Trophoblast cell (in vitro differentiated cells and primary cell): ENCODE measurements at places on chromosomes 16 and 17.

DNA sequence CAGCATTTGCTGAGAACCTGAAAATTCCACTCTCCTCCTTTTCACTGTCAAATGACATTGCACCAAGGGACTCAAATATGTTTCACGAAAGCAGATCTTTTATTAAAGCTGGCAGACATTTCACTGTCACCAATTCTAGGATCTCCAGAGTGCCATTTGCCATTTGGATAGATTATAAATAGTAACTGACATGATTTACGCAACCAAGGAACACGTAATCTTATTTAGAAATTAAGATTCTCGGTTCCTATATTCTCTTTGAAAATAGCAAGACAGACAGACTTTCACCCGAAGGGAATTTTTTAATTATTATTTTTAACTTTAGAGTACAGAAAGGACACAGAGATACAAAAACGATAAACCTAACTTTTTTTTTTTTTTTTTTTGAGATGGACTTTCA lies 49.6 kb downstream of the ANKFY1 start:
- H3K36me3 ChIP-seq = peaks cover 7% of the 10 kb centered on the region
- H3K27ac ChIP-seq = no peak overlapping the region
- H3K4me1 ChIP-seq = no peaks in the 10 kb centered on the region
- no peak for DNase-seq
- no peak overlapping the region for H3K4me3 ChIP-seq

- H3K27me3 ChIP-seq = peaks cover 78% of the 10 kb centered on the region
- H3K27ac ChIP-seq = no peak overlapping the region
- H3K36me3 ChIP-seq = no peaks in the 10 kb centered on the region
- DNase-seq = no peak
Measured at GRCh38 chr17:79798299-79799173, 1.7 kb upstream of the CBX8 start.

DNA sequence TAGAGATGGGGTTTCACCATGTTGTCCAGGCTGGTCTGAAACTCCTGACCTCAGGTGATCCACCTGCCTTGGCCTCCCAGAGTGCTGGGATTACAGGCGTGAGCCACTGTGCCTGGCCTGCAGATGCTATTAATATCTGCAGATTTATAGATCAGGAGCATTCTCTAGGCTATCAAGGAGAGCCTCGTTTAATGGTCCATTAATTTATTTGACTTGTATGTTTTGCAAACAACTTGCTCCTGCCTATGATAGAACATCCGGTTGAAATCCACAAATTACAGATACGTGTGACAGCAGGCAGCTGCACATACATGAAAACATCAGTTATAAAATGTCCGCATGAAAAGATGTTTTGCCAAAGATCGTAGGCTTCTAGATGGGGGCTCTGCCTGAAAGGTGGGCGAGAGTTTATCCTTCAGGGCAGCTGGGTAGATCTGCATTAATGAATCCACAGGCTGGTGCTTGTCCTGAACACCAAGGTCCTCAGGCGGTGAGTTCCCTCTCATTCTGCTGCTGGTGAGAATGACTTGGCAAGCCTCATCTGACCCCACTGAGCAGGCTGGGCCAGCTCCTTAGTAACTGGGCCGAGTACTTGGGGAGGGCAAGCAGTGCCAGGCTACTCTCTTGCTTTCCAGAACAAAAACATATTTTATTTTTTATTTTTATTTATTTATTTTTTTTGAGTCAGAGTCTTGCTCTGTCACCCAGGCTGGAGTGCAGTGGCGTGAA lies 37.1 kb upstream of the MGAT5B start:
- H3K27me3 ChIP-seq = no peaks in the 10 kb centered on the region
- H3K4me3 ChIP-seq = no peak overlapping the region
- DNase-seq = no peak
- H3K4me1 ChIP-seq = no peaks in the 10 kb centered on the region
- no peaks in the 10 kb centered on the region for H3K36me3 ChIP-seq
- no peak overlapping the region for H3K27ac ChIP-seq

DNA sequence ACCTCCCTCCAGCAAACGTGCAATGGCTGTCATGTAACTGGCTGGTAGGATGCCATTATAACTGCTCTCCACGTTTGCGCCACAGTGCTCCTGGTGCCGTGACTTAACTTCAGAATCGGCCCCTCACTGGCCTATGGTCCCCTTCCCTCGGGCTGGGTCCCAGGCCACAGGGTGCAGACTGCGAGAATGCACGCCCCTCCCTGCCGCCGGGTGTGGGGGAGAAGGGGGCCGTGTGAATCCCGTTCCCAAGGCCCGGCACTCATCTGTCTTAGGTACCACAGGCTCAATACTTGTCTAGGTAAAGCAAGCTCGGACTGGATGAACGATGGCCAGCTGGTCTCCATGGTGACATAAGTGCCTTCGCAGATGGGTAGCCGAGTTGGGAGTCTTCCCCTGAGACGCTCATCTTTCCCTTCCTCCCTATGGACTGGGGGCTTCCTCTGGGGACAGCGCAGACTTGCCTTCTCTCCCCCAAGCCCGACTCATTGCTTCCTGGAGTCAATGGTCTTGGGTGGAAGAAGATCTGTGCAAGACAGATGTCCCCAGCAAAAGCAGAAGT lies 37.8 kb downstream of the TIMM22 start:
- no peak overlapping the region for H3K4me3 ChIP-seq
- H3K36me3 ChIP-seq = peaks cover 14% of the 10 kb centered on the region
- no peak overlapping the region for H3K27ac ChIP-seq
- DNase-seq = no peak
- no peaks in the 10 kb centered on the region for H3K4me1 ChIP-seq

DNA sequence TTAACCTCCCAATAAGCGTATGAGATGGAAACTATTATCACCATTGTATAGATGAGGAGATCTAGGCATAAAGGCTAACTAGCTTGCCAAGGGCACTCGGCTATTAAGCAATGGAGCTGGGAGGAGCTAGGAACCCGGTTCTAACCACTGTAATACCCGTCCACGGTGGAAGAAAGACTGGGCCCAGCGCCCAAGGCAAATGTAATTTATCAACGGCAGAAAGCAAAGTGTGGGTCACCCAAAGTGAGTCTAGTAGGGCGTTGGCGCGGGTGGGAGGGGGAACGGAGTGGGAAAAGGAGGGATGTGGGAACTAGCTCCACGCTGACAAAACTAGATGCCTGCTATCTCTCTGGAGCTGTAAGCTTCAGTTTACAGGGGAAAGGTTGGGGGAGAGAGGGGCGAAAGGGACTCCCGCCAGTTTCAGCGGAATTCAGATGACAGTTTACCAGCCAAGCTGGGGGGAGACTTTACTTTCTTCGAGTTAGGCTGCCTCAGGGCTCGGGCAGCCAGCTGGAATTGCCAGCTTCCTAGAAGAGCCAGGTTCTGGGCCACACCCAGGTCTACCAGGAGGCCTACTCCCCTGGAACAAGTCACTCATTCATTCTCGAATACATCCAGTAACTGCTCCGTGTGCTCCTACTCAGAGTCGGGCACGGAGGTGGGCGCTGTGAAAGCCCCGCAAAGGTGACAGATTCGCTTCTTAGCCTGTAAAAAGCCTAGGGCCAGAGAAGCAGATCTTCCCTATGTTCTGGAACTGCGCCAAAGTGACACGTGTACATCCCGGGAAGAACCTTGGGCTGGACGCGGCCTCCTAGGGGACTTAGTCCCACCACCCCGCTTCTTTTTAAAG lies 837 bp downstream of the LRRC59 start:
- H3K27ac ChIP-seq = no peak overlapping the region
- H3K36me3 ChIP-seq = peaks cover 38% of the 10 kb centered on the region

DNA sequence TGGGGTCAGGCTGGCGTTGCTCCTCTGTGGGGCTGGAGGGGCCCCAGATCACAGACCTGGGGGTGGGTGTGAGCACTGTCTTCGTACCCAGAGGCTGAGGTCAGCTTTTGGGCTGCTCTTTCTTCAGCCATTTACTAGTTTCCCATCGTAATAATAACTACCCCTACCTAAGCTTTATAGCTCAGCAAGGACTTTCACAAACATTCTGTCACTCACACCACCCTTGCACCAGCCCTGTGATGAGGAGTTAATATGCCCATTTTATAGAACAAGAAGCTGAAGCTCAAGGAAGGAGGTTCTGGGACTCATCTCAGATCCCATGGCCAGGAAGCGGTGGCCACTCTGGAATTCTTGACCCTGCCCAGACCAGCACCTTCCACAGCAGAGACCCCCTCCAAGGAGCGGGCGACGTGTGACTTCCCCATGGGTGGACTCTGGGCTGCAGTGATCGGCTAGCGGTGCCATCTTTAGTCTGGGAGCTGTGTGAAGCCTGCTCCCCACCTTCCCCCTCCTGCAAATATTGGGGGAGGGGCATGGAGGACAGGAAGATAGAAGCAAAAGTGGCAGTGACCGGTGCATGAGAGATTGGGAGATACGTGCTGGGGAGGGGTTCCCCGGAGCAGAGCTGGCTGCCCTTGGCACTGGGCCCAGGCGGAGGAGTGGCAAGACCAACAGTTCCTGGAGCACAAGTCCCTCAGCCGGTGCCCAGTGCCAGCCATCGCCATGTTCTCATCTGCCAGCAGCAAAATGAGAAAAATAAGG lies 81.8 kb upstream of the TOB1 start:
- no peak overlapping the region for H3K27ac ChIP-seq
- H3K4me1 ChIP-seq = peaks cover 18% of the 10 kb centered on the region
- DNase-seq = no peak

DNA sequence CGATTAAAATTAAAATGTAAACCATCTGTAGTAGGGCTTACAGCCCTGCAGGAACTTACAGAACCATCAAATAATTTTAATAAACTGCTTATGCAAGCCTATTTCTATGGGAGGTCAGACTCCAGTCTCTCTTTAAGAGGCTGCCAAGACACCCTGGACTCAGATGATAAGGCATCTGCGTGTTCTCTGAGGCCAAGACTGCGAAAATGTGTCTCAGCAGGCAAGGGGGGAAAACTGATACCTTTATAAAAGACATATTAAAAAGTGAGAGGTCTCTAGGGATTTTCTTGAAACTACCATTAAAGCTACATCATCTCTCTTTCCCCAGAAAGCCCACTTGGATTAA lies 32.2 kb downstream of the MPHOSPH6 start:
- H3K27ac ChIP-seq = no peak overlapping the region
- no peak for DNase-seq

GRCh38 chr16:2474877-2475412 lies at the start of gene TBC1D24:
TSS of gene TBC1D24 (plus strand) at chr16:2475127. CDS start at chr16:2496149, 21,022 bp downstream.
- H3K36me3 ChIP-seq = no peaks in the 10 kb centered on the region
- peak within 1 kb of the TSS; percentile 78 for H3K4me3 ChIP-seq
- no peak within 1 kb of the TSS for H3K27ac ChIP-seq
- peaks cover 24% of the 10 kb centered on the region for H3K4me1 ChIP-seq
- peaks cover 39% of the 10 kb centered on the region for H3K27me3 ChIP-seq

DNA sequence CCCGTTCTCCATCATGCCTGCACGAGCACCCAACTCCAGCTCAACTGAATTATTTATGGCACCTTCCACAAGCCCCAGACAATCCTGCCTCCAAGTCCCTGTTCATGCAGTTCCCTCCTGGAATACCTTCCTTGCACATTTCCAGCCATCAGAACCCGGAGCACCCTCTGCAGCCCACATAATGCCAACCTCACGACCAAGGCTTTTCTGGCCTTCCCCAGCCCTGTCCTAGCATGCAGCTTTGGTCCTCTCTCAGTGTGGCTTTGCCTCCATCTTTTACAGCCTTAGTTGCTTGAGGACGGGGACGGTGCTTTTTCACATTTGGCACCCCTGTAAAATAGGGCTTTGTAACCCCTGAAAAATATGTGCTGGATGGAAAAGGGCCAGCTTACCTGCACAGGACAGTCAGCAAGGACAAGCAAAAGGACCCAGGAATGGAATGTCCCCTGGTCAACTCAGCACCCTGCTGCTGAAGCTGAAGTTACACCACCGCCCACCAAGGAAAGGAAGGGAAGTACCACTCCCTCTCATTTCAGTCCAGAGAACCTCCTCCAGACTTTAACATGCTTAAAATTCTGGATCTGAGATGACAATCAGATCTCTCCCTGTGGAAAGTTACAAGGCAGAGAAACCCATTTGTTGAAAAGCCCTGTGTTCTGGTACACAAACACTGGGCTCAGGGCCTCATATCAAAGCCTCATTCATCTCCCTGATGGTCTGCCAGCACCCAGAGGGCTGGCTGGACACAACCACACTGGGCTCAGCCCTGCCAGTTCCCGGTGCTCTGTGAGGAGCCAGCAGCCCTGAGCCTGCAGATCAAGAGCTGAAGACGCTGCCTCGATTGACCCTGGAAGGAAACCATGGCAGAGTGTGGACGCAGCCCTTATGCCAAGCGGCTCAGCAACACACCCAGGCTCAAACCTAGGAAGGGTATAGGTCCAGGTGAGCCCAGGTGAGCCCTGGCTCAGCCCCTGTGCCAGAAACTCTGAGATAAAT lies 2.9 kb downstream of the SLC39A11 start:
- H3K4me3 ChIP-seq = no peak overlapping the region
- peaks cover 8% of the 10 kb centered on the region for H3K36me3 ChIP-seq
- peaks cover 10% of the 10 kb centered on the region for H3K4me1 ChIP-seq
- no peak overlapping the region for H3K27ac ChIP-seq
- no peaks in the 10 kb centered on the region for H3K27me3 ChIP-seq
- DNase-seq = peak; percentile 22

DNA sequence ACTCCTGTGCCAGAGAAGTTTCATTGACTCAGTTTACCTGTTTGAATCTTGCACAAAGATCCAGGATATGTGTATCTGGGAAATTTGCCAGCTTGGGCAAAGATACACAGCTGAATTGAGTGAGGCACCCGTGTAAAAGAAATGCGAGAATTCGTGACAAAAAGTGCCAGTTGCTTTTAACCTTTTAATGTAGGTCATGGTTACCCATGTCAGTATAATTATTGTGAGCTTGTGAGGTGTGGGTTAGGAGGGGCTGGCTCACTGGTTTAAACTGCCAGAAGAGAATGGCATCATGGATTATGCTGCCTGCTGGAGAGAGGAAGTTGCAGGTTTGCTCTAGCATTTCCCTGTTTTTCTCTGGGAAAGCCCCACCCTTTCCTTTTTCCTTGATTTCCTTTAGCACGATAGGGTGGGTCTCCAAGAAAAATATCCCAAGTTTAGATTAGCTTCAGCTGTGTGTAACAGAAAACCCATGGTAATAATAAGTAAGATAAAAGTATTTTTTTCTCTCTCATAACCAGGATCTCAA lies 24.8 kb upstream of the NDRG4 start:
- DNase-seq = no peak
- no peaks in the 10 kb centered on the region for H3K36me3 ChIP-seq
- H3K4me3 ChIP-seq = no peak overlapping the region
- no peak overlapping the region for H3K27ac ChIP-seq
- no peaks in the 10 kb centered on the region for H3K27me3 ChIP-seq
- H3K4me1 ChIP-seq = no peaks in the 10 kb centered on the region
